ENCODE measurements at places on chromosomes 5 and 9.

GRCh38 chr5:180803181-180804128 is 849 bp upstream of the MGAT1 start:
- DNase-seq = no peak

DNA sequence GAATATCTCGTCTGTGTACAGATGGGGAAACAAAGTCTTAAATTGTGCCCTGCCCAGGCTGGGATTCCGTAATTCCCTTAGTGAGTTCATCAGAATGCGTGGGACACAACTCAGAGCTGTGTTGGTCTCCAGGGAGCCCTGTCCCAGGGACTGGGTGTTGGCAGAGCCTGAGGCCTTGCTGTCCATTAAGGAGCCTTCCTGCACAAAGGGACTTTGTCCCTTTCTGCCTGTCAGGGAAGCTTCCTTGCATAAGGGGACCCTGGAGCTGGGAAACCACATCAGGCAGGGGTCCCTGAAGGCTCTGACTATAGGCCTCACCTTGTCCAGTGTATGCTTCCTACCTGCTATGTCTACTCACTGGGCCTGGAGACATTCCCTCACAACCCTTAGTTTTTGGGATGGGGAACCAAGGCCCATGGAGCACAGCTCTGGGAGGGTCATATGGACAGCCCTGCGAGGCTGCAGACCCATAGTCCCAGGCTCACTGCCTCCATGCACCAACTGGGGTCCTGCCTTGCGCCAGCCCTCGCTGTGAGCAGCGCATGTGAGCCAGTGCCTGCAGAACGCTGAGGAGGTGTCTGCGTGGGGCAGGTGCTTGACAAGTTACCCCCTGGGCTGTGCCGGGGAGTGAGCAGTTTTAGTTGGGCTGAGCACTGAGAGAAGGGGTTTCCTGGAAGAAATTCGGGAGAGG is 1.6 kb downstream of the CARD19 start:
- DNase-seq = no peak

- DNase-seq = no peak
Measured at GRCh38 chr5:152549709-152550108, 144.6 kb upstream of the NMUR2 start.

- DNase-seq = no peak
Measured at GRCh38 chr9:137236936-137237421, 4.1 kb upstream of the TUBB4B start.

DNA sequence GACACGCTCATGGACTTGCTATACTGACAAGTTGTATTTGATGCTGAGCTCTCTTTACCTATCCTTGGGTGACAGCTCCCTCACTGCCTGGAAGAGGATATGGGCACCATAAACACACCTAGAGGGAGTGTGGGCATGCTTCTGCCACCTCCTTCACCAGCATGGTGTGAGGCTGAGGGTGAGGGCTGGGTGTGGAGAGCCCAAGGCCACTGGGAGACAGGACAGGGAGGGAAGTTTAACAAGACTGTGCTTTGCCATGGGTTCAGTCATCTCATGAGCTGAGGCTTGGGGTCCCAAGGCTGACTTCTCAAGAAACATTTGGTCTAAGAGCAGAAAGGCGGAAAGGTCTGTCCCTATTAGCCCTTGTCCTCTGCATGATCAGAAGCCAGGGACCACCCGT is 93.6 kb upstream of the ANKRD55 start:
- DNase-seq = no peak

GRCh38 chr9:87285183-87285850 is 212.3 kb upstream of the DAPK1 start:
- no peak for DNase-seq

GRCh38 chr5:125874717-125875116 is 548.5 kb upstream of the GRAMD2B start:
- no peak for DNase-seq

GRCh38 chr9:38130724-38131123 is 61.7 kb upstream of the SHB start:
- no peak for DNase-seq

DNA sequence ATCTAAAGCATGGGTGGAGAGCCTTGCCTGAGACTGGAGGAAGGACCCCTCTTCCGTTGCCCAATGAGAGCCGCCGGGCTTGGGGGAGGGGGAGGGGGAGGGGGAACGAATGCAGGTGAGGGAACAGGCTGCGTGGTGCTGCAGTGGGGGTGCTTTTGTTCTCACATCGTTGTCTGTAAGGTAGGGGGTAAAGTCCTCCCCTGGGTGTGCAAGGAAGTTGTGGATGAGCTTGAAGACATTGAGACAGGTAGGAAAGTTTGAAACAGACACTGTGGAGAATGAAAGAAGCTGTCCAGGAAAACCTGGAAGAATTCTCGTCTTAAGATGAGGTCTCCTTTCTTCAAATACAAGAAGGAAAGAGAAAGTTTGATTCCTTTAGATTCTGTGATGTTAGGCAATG is 94.1 kb upstream of the LIFR start:
- DNase-seq = no peak

DNA sequence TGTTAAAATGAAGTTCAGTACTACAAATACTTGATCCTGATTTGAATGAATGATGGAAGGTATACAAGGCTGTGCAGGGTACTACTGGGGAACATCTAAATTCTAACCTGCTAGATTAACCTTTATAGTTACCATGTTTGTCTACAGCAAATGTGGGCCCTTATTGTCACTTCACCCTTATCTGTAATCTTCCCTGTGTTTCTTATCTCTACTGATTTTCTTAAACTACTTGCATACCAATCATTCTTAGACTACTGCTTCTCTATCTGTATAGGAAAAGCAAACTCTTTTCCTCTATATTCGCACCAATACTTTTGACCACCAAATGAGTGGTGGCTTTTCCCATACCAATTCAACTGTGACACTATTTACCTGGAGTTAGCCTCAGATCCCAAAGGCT is 210.7 kb downstream of the HINT1 start:
- DNase-seq = no peak

GRCh38 chr5:105940181-105940580 is 1730.6 kb downstream of the EFNA5 start:
- DNase-seq = no peak

DNA sequence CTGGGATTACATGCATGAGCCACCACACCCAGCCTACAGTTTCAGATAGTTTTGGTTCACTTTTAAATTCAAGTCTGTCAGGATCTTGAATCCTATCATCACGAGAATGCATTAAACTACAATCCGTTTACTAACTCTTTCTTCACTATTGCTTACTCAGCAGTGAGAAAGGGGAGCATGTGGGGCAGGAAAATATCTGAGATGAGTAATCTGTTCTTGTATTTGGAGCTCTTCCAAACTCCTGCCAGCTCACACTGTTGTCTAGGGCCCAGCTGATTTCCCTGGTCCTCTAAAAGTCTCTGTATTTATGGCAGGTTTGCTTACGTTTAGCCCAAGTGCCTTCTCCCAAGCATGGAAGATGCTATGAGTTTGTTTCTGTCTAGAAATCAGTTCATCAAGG is 152.2 kb downstream of the FGF18 start:
- peak; percentile 28 for DNase-seq

- no peak for DNase-seq
Measured at GRCh38 chr5:2779459-2779858, 28.0 kb upstream of the IRX2 start.
